ENCODE measurements at places on chromosomes 12 and 14.

DNA sequence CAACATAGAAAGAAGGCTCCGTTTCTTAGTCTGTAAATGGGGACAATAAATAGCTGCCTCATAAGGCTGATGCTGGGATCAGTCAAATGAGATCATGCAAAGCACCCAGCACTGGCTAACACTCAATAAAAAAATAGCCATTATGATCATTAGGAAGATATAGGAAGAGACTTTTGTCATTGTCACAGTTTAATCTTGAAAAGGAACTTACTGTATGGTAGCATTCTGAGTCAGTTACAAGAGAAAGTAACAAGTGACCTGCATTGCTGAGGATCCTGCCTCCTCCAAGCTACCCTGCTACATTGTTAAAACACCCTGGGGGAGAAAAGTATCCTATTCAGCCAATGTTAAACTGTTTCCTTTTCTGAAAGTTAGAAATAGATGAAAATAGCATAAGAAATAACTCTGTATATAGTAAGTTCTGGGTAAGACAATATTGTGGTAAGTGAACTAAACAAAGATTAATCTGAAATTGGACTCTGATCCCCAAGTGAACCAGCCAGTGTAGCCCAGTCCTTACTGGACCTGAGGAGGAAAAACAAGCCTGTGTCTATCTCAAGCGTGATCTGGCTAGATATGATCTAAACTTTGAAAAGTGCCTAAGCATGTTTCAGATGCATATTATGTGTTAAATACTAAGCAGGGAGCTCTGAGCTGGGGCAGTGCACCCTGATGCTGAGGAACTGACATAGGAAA is 3.6 kb upstream of the NUDT4 start:
- DNase-seq = no peak

DNA sequence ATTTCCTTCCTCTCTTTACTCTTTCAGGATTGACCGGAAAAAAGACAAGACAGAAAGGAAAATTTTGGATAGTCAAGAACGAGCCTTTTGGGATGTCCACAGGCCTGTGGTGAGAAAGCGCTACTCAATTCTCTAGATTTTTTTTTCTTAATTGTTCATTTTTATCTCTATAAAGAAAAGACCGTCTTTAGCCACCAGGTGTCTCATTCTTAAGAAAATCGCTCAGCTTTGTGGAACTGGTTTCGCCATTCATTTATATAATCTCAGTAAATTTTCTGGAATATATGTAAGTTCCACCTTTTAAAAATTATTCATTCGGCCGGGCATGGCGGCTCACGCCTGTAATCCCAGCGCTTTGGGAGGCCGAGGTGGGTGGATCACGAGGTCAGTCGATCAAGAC is 421.1 kb downstream of the DPF3 start:
- no peak for DNase-seq

GRCh38 chr14:38143170-38143569 is 64.5 kb upstream of the SSTR1 start:
- DNase-seq = no peak

DNA sequence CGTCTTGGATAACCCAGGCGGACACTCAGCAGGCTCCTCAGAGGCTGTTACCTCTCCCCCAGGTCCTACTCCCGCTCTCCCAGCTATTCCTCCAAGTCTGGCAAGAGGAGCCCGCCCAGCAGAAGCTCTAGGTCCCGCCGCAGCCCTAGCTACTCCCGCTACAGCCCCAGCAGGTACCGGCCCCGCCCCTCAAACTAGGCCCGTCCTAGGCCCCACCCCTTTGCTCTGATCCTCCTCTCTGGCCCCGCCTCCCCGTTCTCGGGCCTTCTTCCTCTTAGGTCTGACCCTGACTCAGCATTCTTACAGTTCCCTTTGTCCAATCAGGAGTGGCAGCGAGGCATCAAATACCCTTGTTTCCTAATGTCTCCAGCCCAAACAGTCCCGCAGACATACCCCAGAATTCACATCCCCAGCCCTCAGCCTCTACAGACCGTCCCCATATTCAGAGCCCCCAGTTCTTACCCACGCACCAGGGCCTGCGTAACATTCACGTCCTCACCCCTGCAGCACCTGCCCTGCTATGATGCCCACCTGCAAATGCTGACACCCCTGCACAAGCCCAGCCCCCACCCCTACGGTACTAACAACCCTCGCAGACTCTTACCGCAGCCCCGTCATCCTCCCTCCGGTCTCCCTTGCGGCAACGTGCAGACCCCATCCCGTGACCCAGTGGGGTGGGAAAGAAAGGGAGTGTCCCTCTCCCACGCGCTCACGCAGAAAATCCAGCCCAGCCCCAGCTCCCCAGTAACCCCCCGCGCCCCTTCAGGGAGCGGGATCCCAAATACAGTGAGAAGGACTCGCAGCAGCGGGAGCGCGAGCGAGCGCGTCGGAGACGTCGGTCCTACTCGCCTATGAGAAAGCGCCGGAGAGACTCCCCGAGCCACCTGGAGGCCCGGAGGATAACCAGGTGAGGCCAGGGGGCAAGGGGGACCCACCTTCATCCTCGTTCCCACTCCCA is 25.0 kb upstream of the HSPB8 start:
- DNase-seq = peak; percentile 30

- DNase-seq = no peak
These were observed 35.0 kb downstream of the SLC17A8 start for GRCh38 chr12:100391856-100392255.
